Anterior cingulate cortex (tissue), 58 donors: ENCODE measurements at places on chromosomes 3 and 15.

GRCh38 chr3:66276705-66277274 is 56.0 kb downstream of the SLC25A26 start:
- no peak for DNase-seq

DNA sequence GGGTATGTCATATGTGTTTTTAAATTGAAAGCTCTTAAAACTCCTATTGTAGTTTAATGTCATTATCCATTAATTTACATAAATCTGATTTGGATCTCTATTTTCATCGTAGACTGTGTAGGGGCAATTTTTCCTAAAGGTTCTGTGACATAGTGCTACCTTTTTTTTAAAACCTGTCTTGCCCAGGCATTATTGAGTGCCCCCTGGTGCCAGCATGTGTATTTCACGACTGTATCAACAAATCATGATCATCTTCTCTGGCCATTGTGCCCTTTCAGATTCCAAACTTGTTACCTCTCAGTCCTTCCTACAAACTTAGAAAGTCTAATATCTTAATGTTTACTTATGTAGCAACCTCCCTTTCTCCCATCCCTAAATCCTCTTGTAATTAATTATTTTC is 97.2 kb upstream of the FLNB start:
- no peak for DNase-seq

DNA sequence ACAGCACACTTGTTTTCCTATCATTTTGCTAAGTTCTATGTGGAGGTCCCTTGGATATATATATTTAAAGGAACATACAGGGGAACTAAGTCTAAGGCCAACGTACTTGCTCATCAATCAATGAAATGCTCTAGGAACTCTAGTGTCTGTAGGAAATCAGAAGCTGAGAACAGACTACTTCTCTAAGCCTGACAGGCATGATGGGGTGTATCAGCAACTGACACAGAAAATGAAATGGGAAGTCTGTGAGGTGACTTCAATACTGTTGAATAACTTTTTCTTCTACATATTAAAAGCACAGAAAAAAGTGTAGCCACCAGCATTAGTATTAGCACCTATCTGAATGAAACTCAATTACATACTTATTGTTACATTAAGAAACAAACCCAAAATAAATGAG is 56.9 kb upstream of the CSPG5 start:
- DNase-seq: no peak

DNA sequence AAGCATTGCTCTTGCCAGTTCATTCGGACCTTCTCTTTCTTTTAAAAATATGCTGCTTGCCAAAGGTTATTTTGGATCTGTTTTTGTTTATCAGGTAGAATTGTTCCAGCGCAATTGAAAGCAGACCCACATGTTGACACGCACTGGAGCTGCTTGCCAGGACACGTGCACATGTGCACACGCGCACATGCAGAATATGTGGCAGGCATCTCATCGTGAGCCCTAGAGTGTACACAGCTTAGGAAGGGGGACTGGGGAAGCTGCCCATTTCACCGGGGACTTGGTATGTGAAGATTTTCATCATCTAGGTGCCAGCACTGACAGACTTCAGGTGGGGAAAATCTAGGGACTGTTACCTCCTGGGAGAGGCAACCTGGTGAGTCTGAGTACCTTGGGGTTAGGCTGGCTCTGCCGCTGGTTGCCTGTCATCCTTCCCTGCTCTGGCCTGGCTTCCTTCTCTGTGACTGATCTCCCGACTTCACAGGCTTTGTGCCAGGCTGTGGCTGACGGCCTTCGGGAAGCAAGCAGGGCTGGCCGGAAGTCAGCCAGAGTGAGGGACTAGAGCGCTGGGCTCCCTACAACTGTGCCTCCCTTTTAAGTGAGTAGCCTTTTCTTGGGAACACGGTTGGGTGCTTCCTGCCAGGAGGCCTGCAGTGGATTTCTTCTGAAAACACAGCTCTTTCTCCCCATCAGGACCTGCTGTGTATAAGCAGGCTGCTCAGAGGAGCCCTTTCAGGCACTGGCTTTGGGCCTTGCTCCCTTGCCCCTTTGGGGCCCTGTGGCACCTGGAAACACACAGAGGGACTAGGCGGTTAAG is 129.3 kb downstream of the EEFSEC start:
- DNase-seq: no peak

DNA sequence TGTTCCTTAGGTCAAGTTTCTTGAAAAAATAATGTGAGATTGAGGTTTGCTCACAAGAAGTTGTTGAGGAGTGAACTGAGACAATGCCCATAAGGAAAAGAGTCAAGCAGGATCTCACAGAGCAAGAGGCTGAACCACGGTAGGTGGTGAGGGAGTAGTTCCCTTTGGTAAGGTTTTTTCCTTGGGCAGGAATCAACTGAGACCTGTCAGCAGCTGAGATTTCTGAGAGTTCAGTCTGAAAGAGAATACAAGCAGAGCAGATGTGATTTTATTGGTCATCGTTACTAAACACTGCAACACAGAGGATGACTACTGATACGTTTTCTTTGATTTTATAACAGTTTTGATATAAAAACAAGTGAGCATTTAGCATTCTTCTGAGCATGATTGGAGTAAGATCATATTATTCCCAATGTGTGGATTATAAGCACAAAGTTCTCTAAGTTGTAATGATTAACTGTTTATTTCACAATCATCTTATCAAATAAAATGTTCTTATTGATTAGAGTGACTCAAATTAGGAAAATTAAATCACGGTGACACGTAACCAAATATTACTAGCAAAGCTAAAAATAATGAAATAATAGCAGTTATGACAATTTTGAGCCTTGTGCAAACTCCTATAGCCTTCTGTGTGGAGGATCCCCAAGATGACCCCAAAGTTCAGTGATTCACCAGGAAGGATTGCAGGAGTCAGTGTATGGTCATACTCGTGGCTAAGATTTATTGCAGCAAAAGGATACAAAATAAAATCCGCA is 346.2 kb upstream of the ZNF717 start:
- no peak for DNase-seq

GRCh38 chr3:46209053-46209452 is 940 bp upstream of the CCR1 start:
- no peak for DNase-seq

GRCh38 chr3:46215810-46216414 is 7.8 kb upstream of the CCR1 start:
- no peak for DNase-seq

GRCh38 chr15:52738311-52738710 is 51.8 kb downstream of the ONECUT1 start:
- DNase-seq: no peak

GRCh38 chr3:177371888-177372287 is 174.6 kb upstream of the TBL1XR1 start:
- DNase-seq: no peak

DNA sequence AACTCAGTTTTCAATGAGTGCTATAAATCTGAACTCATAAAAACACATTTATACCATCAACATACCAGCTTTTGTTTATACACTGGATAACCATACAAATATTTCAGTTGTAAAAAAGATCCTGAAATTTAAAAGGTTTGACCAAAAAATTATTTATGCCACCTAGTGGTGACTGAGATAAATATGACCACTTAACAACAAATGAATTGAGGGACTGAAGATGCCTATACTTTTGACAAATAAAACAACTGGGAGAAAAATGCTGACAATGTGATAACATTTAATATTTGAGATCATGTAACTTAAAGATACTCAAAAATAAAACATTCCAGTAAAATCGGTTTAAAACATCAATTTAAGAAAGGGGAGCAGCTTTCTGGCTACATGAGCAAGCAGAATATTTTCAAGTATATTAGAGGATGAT is 30.4 kb downstream of the ATG3 start:
- DNase-seq: no peak

- DNase-seq: no peak
These were observed 1135.1 kb downstream of the TUSC7 start for GRCh38 chr3:117844676-117845075.

DNA sequence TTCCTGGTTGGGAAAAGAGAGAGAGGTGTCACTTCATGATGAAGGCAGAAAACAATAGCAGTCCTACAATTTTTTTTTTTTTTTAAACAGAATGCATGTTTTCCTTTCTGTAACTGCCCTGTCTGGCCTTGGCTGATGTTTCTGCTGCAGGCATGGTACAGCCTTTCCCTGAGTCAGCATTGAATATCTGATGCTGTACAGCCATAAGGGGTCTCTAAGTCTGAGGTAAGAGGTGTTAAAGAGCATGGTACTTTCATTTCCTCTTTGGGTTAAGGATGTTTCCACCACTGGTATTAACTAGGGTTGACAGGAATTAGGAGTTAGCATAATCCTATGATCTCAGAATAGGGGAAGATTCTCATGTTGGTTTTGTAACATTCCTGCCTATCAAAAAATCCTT is 147.4 kb downstream of the CHST2 start:
- no peak for DNase-seq

- DNase-seq: no peak
These were observed 248.3 kb downstream of the ADAMTS17 start for GRCh38 chr15:100093211-100094126.

DNA sequence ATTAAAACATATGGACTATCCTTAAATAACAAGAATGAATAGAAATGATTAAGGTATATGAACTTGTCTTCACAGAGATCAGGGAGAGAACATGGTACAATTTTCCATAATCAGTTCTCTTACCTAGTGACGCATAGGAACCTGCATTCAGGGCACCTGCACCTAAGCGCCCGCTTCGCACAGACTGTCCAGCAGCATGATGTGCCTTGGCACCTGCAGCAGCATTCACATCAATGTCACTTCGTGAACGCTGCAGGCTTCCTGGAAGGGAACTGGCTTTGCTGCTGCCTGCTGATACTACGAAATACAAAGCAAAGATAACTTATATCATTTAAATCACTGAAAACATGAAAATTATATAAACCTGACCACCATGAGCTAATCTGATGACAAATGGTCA is 115.2 kb downstream of the CLASP2 start:
- DNase-seq: no peak

DNA sequence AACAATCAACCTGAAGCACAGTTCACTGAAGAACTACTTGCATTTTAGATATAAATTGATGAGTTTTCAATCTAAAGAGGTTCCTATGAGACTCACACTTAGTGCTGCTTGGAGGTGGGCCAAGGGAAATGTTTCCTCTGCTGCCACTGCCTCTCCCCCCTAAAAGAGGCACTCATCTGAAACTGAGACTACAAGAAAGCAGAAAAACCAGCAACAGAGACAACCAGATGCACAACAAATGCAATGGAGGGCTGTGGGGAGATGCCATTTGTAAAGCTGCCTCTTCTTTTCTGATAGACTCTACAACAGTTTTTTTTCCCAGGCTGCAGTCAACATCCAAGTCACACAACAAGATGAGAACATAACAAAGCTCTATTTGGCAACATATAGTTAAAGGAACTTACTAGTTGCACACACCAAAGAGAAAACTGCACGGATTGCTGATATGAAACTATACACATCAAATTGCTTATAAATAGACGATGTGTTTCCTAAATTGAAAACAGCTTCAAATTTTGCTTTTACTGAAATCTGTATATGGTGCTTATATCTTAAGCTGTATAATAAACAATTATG is 11.0 kb downstream of the TSPAN3 start:
- no peak for DNase-seq

DNA sequence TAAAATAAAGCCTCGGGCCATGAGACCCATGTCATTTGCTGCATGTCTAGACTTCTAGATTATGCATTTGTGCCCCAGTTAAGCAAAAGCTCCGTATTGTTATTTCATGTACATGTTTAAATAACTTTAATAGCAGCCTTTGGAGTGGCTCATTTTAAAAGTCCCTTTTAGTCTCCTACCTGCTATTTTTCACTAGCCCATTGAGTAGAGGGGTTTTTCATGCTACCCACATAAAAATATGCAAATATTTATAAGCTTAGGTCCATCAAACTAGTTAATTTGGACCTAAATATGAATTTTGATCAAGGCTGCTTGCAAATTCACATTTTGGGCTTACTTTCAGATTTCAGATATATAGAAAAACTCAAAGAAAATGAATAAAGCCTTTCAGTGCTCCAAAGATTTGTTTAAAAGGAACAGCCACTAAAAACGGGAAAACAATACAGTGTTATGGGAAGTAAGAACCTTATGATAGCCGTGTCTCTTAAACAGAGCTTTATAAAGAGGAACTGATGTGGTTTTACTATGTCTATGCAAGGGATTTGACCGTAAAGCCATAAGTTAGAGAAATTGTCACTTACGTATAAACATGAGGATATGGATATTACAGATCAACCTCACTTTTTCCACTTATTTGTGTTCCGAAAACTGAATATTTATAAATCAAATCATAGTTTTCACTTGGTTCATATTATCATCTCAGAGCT is 30.0 kb downstream of the FILIP1L start:
- DNase-seq: no peak

GRCh38 chr3:77404871-77405270 is 365.0 kb downstream of the ROBO2 start:
- DNase-seq: no peak

- no peak for DNase-seq
These were observed 75.7 kb downstream of the IGF1R start for GRCh38 chr15:98724048-98724447.

GRCh38 chr3:90099493-90099892 is 992.1 kb downstream of the EPHA3 start:
- DNase-seq: no peak

DNA sequence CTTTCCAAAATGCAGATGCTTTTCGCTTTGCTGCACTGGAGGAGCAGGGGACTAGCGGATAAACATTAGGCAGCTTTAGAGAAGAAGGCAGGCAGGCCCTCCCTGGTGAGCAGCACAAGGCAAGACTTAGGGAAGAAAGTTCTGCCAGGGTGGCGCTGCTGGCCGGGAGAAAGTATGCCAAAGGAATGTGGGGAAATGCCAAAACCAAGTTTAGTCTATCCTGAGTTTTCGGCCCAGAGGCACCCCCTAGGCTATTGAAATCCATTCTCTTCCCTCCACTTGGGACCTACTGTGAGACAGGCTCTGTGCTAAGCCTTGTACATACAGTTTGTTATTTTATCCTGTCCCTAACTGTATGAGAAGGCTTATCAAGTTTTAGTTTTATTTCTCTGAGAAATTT is 9.2 kb downstream of the SHC4 start:
- no peak for DNase-seq

GRCh38 chr15:25333049-25333448 is 105.8 kb downstream of the UBE3A start:
- no peak for DNase-seq

DNA sequence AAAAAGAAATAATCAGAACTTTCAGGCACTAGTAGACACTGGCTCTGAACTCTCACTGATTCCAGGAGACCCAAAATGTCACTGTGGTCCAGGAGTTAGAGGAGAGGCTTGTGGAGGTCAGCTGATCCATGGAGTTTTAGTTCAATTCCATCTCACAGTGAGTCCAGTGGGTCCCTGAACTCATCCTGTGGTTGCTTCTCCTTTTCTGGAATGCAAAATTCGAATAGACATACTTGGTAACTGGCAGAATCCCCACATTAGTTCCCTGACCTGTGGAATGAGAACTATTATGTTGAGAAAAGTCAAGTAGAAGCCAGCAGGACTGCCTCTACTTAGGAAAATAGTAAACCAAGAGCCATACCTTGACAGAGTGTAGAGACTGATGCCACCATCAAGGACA is 87.3 kb upstream of the OXTR start:
- DNase-seq: no peak

DNA sequence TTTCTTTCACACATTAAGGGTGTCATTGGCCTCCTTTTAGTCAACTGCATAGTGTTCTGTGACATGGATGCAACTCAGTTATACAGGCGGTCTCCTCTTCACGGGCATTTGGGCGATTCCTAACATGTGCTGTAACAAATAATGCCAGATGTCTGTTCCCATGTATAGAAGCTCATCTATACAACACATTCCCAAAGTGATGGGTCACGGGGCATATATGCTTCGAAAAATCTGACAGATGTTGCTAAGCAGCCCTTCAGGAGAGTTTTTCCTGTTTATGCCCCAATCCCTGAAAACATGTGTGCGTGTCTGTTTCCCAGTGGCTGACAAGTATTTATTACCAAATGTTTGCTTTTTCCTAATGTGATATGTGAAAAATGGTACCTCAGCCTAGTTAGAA is 25.8 kb downstream of the LRRK1 start:
- DNase-seq: no peak
